ENCODE measurements at places on chromosomes 13 and 19. TPM values are rescaled to one million over a fixed set of nuclear protein-coding genes. Genes with fewer than 3 reads are reported as not detected.

DNA sequence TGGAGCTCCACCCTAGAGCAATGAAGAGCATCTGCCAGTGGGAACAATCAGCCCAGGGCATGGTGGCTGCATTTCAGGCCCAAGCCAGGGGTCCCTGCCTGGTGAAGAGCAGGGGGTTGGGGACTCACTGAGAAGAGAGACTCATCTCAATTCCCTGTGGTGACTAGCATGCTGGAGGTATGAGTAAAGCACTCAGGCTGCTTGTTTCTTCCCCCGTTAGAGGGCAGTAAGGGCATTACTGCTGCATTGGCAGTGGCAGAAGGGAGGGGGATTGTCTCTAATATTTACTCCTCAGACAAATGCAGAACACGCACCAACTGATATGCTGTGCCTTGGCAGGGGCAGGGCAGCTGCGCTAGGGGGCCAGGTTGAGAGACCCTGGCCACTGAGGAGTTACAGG is 329.1 kb downstream of the SLITRK5 start:
- H3K36me3 ChIP-seq, result no peaks in the 10 kb centered on the region
- H3K27me3 ChIP-seq, result no peaks in the 10 kb centered on the region
- H3K27ac ChIP-seq, result no peak overlapping the region

- H3K27ac ChIP-seq, result peak within 1 kb of the TSS; percentile 94
- H3K4me3 ChIP-seq, result peak within 1 kb of the TSS; percentile 87
- H3K27me3 ChIP-seq, result no peaks in the 10 kb centered on the region
- DNase-seq, result peak; percentile 75
- H3K36me3 ChIP-seq, result peaks cover 33% of the 10 kb centered on the region
- H3K4me1 ChIP-seq, result peaks cover 20% of the 10 kb centered on the region
These were observed at the start of gene ICAM1 for GRCh38 chr19:10270616-10271394. ICAM1 (plus strand) TSS chr19:10271120; CDS start chr19:10271160, 40 bp downstream.

Gene DIAPH3
- total RNA-seq, result 30.1 TPM

GRCh38 chr19:53192771-53193534 is at the start of gene ZNF665:
ZNF665 (minus strand) TSS chr19:53193358; CDS start chr19:53182898, 10,460 bp downstream.
- H3K4me3 ChIP-seq, result peak within 1 kb of the TSS; percentile 80
- peak within 1 kb of the TSS; percentile 69 for H3K27ac ChIP-seq
- no peaks in the 10 kb centered on the region for H3K27me3 ChIP-seq
- DNase-seq, result peak; percentile 79
- H3K4me1 ChIP-seq, result peaks cover 24% of the 10 kb centered on the region

DNA sequence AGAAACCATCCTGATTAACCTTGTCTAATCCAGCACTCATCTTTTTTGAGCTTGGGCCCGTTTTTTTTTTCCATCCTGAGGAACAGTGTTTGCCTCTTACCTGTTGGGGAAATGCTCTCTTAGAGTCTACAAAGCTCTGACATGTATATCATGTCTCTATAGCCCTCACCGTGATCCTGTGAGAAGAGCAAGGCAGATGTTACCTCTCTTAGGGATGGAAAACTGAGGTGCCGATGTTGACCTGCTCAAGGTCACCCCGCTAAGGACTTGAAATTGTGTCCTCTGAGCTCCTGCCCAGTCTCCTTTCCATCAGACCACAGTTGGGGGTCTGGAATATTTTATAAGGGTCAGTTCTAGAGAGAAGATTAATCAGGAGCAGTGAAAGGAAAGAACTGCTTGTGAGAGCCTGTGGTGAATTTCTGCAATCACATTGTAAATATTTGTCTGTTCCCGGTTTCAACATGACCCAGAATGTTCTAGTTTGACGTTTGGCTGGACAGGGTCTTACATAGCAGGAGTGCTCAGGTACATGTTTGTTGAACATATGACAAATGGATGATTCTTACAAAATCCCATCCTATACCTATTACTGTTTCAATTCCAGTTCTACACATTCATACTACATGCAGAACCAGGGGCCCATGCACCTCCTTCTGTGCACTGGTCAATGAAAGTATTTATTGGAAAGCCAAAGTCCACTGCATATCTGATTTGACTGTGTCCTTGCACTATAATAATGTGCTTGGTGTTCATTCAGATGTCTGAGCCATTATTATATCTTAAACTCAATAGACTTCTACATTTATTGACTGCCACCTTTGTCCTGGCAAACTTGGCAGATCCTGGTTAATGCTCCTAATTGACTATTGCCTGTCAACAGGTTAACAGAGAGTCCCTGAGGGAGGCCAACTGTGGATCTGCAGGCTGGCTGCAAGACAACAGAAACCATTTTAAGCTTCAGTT is 12.1 kb downstream of the SLC25A15 start:
- peaks cover 4% of the 10 kb centered on the region for H3K4me1 ChIP-seq
- no peak overlapping the region for H3K4me3 ChIP-seq
- DNase-seq, result no peak
- H3K36me3 ChIP-seq, result peaks cover 36% of the 10 kb centered on the region

Gene DACT3
- 6.1 TPM for total RNA-seq

Gene CRLF1
- not detected for total RNA-seq

Gene ZNF493
- total RNA-seq, result 11.1 TPM

Gene SLITRK6
- not detected for total RNA-seq

DNA sequence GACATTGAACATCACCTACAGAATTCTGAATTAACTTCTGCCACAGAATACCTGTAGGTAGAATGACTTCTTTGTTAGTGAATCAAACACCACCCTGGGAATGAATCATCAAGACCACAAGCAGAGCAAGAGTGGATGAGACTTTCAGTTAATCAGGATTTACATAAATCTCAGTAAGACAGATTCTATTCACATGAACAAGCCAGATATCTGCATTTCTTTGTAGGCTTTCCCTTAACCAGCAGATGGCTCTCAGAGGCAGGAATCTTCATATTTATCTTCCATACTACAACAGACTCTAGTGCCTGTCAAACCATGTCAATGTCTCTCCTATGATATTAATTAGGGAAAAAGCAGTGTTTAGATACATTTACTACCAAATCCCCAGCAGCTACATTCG is 412.1 kb downstream of the KLF12 start:
- peaks cover 24% of the 10 kb centered on the region for H3K4me1 ChIP-seq
- peaks cover 13% of the 10 kb centered on the region for H3K27me3 ChIP-seq
- no peak for DNase-seq

Gene LGALS7
- not detected for total RNA-seq

DNA sequence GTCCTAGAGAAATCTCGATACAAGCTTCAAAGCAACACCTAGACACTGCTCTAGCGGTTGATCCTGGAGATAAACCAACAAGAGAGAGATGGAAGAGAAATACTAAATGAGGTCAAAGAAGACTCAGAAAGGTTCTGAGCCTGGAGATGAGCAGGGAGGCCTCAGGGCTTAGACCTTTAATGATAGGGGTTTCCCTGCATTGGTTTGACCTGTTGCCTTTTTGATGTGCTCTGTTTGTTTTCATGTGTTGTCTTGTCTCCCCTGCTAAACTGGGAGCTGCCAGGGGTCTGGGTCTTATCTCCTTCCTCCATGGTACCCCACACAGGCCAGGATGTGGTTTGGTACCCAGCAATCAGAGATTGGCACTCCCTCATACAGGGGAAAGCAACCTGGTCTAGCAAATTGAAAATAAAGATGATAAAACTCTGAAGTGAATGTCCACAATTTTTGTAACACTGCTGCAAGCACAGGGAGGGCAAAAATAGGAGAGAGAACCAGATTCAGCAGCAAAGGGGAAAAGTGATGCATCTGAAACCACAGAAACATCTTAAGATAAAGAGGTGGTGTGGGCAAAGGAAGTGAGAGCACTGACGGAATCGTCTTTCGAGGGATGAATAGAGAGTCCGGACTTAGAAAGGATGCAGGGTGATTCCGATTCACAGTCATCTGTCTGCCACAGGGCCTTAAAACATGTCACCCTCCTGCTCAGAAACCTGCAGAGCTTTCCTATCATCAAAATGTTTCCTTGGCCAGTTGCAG is 3.5 kb downstream of the FFAR2 start:
- H3K4me1 ChIP-seq, result peaks cover 39% of the 10 kb centered on the region
- peaks cover 32% of the 10 kb centered on the region for H3K27me3 ChIP-seq
- peak overlapping the region; percentile 88 for H3K27ac ChIP-seq
- DNase-seq, result peak; percentile 14
- H3K36me3 ChIP-seq, result no peaks in the 10 kb centered on the region
- H3K4me3 ChIP-seq, result peak overlapping the region; percentile 10

- no peak overlapping the region for H3K4me3 ChIP-seq
- H3K27ac ChIP-seq, result no peak overlapping the region
- H3K4me1 ChIP-seq, result peaks cover 7% of the 10 kb centered on the region
These were observed 76.8 kb downstream of the TUBGCP3 start for GRCh38 chr13:112510987-112511685.

GRCh38 chr13:112529216-112529615 is 58.7 kb downstream of the TUBGCP3 start:
- no peak for DNase-seq
- H3K4me1 ChIP-seq, result peaks cover 4% of the 10 kb centered on the region
- H3K4me3 ChIP-seq, result no peak overlapping the region
- H3K27me3 ChIP-seq, result no peaks in the 10 kb centered on the region
- no peak overlapping the region for H3K27ac ChIP-seq

Measured in activated T-helper 2 cell treated with anti-CD3 and anti-CD28 coated beads, Interferon-gamma antibody, Interleukin-2, Interleukin-4, amounts not matched to agents 10 μg/mL and 5 μg/mL and 100 μg/mL, durations not matched to agents 14 hours and 24 hours and 36 hours (primary cell).